ENCODE measurements at places on chromosomes 5 and 9. TPM values are rescaled to one million over a fixed set of nuclear protein-coding genes. Genes with fewer than 3 reads are reported as not detected.

DNA sequence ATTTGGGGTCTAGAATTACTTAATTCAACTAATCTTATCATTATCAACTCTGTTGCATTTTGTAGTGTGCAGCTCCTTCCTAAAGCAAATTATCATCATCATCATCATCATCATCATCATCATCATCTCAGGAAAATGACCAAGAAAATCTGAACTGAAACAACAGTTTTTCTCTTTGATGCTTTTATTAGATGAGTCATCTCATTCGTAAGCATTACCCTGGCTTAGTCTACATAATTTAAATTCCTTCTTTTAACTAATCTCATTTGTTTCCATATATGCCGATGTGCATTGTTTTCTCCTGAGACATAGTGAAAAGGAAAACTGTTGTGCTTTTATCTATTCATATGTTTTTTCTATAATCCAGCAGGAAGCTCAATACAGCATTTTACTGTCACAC lies 173.0 kb upstream of the PDE4D start:
- H3K27ac ChIP-seq, result no peak overlapping the region
- no peak for DNase-seq
- no peaks in the 10 kb centered on the region for H3K27me3 ChIP-seq
- no peaks in the 10 kb centered on the region for H3K4me1 ChIP-seq
- H3K36me3 ChIP-seq, result no peaks in the 10 kb centered on the region
- no peak overlapping the region for H3K4me3 ChIP-seq

- no peak overlapping the region for H3K4me3 ChIP-seq
- no peaks in the 10 kb centered on the region for H3K4me1 ChIP-seq
- H3K36me3 ChIP-seq, result no peaks in the 10 kb centered on the region
- no peak for DNase-seq
- no peaks in the 10 kb centered on the region for H3K27me3 ChIP-seq
Measured at GRCh38 chr5:6914347-6914746, 201.1 kb downstream of the TENT4A start.

GRCh38 chr5:204001-204400 lies 12.7 kb downstream of the LRRC14B start:
- H3K4me3 ChIP-seq, result no peak overlapping the region
- H3K27ac ChIP-seq, result no peak overlapping the region
- no peak for DNase-seq
- H3K36me3 ChIP-seq, result no peaks in the 10 kb centered on the region
- no peaks in the 10 kb centered on the region for H3K4me1 ChIP-seq
- no peaks in the 10 kb centered on the region for H3K27me3 ChIP-seq

DNA sequence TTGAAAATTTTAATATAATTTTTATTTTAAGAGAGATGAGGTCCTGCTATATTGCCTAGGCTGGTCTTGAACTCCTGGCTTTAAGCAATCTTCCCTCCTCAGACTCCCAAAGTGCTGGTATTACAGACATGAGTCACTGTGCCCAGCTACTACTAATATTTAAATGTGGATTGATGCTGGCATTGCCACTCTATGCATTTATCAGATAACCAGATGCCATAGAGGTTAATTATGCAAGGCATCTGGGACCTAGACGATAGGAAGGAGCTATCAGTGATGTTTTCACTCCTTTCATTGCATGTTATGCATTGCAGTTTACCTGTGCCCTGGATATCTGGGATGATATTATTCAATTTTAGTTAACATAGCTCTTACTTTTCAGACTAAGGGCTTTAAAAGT lies 127.0 kb downstream of the RPS23 start:
- no peak for DNase-seq
- no peak overlapping the region for H3K27ac ChIP-seq
- peaks cover 16% of the 10 kb centered on the region for H3K4me1 ChIP-seq
- H3K36me3 ChIP-seq, result no peaks in the 10 kb centered on the region
- H3K4me3 ChIP-seq, result no peak overlapping the region

- no peaks in the 10 kb centered on the region for H3K36me3 ChIP-seq
- no peak overlapping the region for H3K4me3 ChIP-seq
- H3K27me3 ChIP-seq, result no peaks in the 10 kb centered on the region
- DNase-seq, result no peak
Measured at GRCh38 chr5:4780633-4781032, 359.5 kb upstream of the ADAMTS16 start.

- H3K36me3 ChIP-seq, result no peaks in the 10 kb centered on the region
- H3K4me3 ChIP-seq, result no peak overlapping the region
- H3K27ac ChIP-seq, result no peak overlapping the region
- no peaks in the 10 kb centered on the region for H3K4me1 ChIP-seq
- no peaks in the 10 kb centered on the region for H3K27me3 ChIP-seq
- DNase-seq, result no peak
Measured at GRCh38 chr5:116078199-116078598, 6.6 kb upstream of the COMMD10 start.

GRCh38 chr5:149500922-149501582 lies 50.2 kb downstream of the CSNK1A1 start:
- H3K4me3 ChIP-seq, result no peak overlapping the region
- peaks cover 4% of the 10 kb centered on the region for H3K36me3 ChIP-seq
- no peak for DNase-seq
- H3K27ac ChIP-seq, result peak overlapping the region; percentile 22

DNA sequence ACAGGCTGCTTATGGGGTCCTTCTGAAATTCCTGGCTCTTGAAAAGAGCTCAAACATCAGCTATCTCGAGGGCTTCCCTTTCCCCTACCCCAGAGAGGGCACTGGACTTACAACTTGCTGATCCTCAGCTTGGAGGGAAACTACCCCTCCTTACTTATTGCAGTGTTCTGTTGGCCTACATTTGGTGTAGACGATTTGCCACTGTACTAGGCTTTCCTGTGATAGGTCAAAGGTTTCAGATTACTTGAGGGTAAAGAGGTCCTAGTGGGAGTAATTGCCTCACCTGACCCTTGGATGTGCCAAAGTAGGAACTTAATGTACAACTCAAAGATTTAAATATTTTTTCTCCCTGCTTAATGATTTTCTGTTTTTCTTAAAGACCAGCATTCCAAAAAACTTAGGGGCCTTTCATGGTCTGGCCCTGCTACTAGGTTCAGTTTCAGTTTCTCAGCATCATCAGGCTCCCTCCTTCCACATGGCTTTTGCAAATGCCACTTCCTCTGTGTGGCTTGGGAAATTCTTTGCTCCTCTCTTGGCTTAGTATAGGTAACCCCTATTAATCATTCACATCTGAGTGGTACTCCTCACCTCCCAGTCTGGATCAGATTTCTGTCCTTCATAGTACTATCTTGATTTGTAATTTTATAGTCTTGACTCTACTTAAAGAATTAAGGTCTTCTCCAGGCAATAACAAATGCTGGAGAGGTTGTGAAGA lies 32.4 kb downstream of the CYSTM1 start:
- H3K27me3 ChIP-seq, result no peaks in the 10 kb centered on the region
- H3K27ac ChIP-seq, result no peak overlapping the region
- no peak overlapping the region for H3K4me3 ChIP-seq
- no peaks in the 10 kb centered on the region for H3K4me1 ChIP-seq

- no peaks in the 10 kb centered on the region for H3K27me3 ChIP-seq
- no peak for DNase-seq
- no peaks in the 10 kb centered on the region for H3K4me1 ChIP-seq
- H3K27ac ChIP-seq, result no peak overlapping the region
Measured at GRCh38 chr5:129996896-129997295, 92.6 kb downstream of the CHSY3 start.

- H3K4me1 ChIP-seq, result peaks cover 48% of the 10 kb centered on the region
- no peaks in the 10 kb centered on the region for H3K27me3 ChIP-seq
- H3K4me3 ChIP-seq, result no peak overlapping the region
- H3K36me3 ChIP-seq, result no peaks in the 10 kb centered on the region
Measured at GRCh38 chr5:56412601-56413379, 179.7 kb upstream of the ANKRD55 start.

DNA sequence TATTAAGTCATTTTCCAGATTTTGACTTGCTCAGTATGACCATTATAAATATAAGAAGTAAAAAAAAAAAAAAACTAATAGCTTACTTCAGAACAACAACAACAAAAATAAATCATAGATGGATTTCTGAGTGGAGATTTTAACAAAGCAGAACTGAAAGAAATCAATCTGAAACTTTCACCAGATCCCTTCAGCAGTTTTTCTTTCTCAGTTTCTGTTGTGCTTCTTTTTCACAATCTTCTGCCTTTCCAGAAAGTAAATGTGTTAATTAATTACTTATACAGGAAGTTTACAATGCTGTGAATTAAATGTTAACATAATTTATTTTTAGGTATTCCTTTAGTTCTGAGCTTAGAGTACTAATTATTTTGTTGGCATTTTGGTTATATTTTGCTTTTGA lies 73.5 kb downstream of the CHSY3 start:
- DNase-seq, result no peak
- H3K27me3 ChIP-seq, result no peaks in the 10 kb centered on the region
- no peak overlapping the region for H3K27ac ChIP-seq
- no peaks in the 10 kb centered on the region for H3K36me3 ChIP-seq
- H3K4me1 ChIP-seq, result no peaks in the 10 kb centered on the region
- no peak overlapping the region for H3K4me3 ChIP-seq

GRCh38 chr9:109249615-109250014 lies 71.2 kb downstream of the EPB41L4B start:
- H3K4me1 ChIP-seq, result peaks cover 29% of the 10 kb centered on the region
- H3K27me3 ChIP-seq, result no peaks in the 10 kb centered on the region
- H3K36me3 ChIP-seq, result no peaks in the 10 kb centered on the region
- DNase-seq, result no peak
- peak overlapping the region; percentile 84 for H3K27ac ChIP-seq

DNA sequence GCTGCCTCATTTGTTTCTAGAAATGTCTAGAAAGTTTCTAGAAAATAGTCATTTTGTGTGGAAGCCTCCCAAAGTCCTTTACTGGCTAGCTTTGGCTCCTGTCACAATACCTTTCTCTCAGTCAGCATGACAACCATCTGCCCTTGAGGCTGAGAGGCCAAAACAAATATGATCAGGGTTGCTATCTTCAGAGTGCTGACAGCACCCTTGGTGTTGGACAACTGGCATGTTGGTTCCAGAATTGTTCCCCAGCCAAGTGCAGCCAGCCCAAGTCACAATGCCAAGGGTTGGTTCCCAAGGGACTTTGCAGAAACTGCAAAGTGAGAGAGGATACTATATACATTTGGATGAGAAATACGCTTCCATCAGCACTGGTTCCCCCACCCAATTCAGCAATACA lies 140.9 kb upstream of the GAS1 start:
- H3K4me1 ChIP-seq, result no peaks in the 10 kb centered on the region
- no peak for DNase-seq
- H3K27me3 ChIP-seq, result no peaks in the 10 kb centered on the region
- H3K4me3 ChIP-seq, result no peak overlapping the region
- no peak overlapping the region for H3K27ac ChIP-seq

GRCh38 chr9:35646533-35647265 lies 4.0 kb downstream of the SIT1 start:
- H3K4me3 ChIP-seq, result peak overlapping the region; percentile 68
- no peaks in the 10 kb centered on the region for H3K36me3 ChIP-seq
- no peaks in the 10 kb centered on the region for H3K27me3 ChIP-seq
- peaks cover 14% of the 10 kb centered on the region for H3K4me1 ChIP-seq
- peak; percentile 97 for DNase-seq

DNA sequence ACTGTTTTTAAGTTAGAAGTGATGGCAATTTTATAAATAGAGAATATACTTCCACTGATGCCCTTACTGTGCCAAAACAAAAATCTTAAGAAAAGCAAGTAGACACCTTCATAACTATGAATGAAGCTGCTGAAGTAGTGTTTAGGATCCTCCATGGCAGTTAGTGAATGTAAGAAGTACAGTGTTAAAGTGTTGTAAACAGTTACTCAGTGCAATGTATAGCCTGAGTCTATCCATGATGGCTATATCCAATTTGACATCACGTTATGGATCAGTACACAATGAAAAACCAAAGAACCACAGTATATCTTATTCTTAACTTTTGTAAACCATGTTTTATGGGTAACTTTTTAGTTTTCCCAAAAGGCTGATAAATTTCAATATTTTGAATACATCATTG lies 7.1 kb downstream of the CCNG1 start:
- no peak overlapping the region for H3K27ac ChIP-seq
- DNase-seq, result no peak
- H3K4me3 ChIP-seq, result no peak overlapping the region
- no peaks in the 10 kb centered on the region for H3K27me3 ChIP-seq

DNA sequence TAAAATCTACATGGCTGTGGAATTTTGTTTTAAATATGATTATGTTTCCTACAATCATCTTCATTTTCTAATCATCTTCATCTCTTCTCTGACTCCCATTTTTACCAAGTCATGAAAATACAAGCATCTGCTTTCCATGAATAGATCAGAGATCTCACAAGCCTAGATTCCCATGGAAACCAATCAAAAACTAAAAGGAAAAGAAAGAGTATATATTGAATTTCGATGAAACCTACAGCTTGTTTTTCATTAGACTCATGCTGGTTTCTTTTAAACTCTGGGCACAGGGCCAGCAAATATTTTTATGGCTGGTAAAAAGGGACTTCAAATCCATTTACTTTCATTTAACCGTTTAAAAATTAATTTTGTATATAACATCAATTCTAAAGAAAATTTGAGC lies 51.2 kb downstream of the INVS start:
- no peak overlapping the region for H3K27ac ChIP-seq
- H3K4me3 ChIP-seq, result no peak overlapping the region
- H3K27me3 ChIP-seq, result no peaks in the 10 kb centered on the region
- H3K36me3 ChIP-seq, result no peaks in the 10 kb centered on the region

- H3K36me3 ChIP-seq, result no peaks in the 10 kb centered on the region
- DNase-seq, result no peak
- H3K4me1 ChIP-seq, result peaks cover 14% of the 10 kb centered on the region
- H3K27ac ChIP-seq, result no peak overlapping the region
- no peak overlapping the region for H3K4me3 ChIP-seq
- H3K27me3 ChIP-seq, result no peaks in the 10 kb centered on the region
Measured at GRCh38 chr9:34510497-34511468, 12.0 kb downstream of the ENHO start.

DNA sequence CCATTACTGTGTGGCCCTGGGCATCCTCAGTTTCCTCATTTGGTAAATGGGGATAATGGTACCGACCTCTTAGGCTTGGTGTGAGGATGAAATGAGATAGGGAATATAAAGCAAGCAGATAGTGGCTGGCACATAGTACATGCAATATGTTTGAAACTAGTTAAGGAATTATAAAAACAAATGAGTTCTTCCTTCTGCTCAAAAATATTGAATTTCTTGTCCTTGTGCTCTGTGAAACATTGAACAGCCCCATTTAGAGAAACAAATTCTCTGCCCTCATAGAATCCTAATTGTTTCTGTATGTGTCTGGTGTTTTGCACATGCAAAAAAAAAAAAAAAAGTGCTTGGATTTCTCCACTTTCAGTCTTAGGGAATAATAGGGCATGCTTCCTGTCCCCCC lies 39.7 kb downstream of the PTCD2 start:
- H3K4me3 ChIP-seq, result no peak overlapping the region
- no peaks in the 10 kb centered on the region for H3K27me3 ChIP-seq
- H3K27ac ChIP-seq, result no peak overlapping the region
- no peak for DNase-seq
- no peaks in the 10 kb centered on the region for H3K4me1 ChIP-seq

GRCh38 chr5:33401482-33402390 lies 39.0 kb upstream of the TARS1 start:
- no peak overlapping the region for H3K4me3 ChIP-seq
- H3K36me3 ChIP-seq, result no peaks in the 10 kb centered on the region
- H3K27me3 ChIP-seq, result no peaks in the 10 kb centered on the region
- H3K27ac ChIP-seq, result no peak overlapping the region

The CNTLN gene
- polyA plus RNA-seq, result 5.0 TPM

The TGFBI gene
- 396 TPM for polyA plus RNA-seq

The SLC27A4 gene
- polyA plus RNA-seq, result 19.1 TPM

The MARCHF6 gene
- 89.6 TPM for polyA plus RNA-seq

The SUSD3 gene
- polyA plus RNA-seq, result 13.5 TPM

The ARL14EPL gene
- polyA plus RNA-seq, result not detected

The SLC25A2 gene
- polyA plus RNA-seq, result not detected

The FAT2 gene
- 0.55 TPM for polyA plus RNA-seq

The PRSS3 gene
- polyA plus RNA-seq, result 1.5 TPM

The RANBP17 gene
- 11.7 TPM for polyA plus RNA-seq

The PSAT1 gene
- 85.7 TPM for polyA plus RNA-seq

The RGS7BP gene
- polyA plus RNA-seq, result not detected

The HBEGF gene
- polyA plus RNA-seq, result 7.9 TPM

The MOB3B gene
- polyA plus RNA-seq, result 8.5 TPM

The PHYHD1 gene
- polyA plus RNA-seq, result 32.3 TPM
